Fibroblast of the aortic adventitia (primary cell): ENCODE measurements at places on chromosomes 1 and 21. TPM values are rescaled to one million over a fixed set of nuclear protein-coding genes. Genes with fewer than 3 reads are reported as not detected.

DNA sequence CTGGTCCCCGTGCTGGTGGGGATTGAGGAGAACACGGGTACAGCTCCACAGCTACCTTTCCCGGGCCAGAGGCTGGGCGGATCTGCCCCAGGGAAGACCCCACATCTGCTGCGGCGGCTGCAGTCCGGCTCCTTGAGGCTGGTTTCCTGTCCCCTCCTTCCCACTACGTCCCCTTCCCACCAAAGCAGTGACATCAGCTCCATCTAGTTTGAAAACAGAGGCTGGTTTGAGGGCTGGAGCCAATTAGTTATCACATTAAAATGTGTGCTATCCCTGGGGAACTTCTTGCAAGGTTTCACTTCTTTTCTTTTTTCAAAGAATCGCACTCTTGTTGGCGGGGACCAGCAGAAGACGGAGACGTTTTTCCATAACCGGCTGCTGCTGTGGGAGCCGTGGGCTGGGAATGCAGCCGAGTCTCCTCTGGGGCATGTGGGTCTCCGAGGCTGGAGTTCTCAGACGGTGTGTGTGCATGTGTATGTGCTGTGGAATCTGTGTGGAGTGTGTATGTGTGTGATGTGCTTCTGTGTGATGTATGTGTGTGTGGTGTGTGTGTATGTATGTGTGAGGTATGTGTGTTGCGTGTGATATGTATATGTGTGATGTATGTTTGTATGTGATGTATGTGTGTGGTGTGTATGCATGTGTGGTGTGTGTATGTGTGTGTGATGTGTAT lies 8.9 kb upstream of the PCBP3 start:
- DNase-seq = peak; percentile 35

DNA sequence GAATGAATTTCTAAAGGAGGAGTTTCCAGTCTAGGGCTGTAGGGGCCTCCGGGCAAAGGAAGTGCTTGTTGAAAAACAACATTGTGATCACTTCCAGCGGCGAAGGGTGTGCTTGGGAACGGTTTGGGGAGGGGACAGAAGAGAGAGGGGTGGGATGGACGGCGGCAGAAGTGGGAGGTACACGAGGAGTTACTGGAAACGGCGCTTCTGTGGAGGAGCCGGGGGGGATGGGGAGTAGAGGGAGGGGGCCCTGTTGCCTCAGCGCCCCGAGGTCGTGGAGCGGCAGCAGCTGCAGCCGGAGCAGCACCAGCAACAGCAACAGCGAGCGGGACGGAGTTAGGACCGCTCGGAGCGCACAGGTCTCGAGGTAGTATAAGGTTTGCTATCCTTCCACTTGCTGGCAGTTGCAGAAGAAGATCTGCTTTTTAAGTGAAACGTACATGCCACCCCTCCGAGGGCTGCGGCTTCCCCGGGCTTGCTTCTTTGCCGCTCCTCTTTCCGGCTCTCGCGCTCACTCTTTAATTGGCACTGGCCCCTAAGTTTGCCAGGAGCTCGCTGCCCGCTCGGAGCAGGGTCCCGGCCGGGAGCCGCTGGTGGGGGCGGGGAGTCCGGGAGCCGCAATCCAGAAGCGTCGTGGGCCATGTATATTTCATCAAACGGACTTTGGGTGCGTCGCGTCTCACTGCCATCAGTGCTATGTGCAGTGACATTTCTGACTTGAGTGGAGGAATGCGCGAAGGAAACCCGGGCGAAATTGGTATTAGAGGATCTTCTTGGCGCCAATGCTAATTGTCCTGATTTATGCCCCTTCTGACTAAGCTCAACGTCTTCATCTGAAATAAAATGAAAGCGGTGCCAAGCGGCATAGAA lies 771 bp upstream of the NTNG1 start:
- DNase-seq = peak; percentile 59

SAMSN1 gene
- 0.27 TPM in 1 of 2 replicates, not detected in the other for total RNA-seq

DNA sequence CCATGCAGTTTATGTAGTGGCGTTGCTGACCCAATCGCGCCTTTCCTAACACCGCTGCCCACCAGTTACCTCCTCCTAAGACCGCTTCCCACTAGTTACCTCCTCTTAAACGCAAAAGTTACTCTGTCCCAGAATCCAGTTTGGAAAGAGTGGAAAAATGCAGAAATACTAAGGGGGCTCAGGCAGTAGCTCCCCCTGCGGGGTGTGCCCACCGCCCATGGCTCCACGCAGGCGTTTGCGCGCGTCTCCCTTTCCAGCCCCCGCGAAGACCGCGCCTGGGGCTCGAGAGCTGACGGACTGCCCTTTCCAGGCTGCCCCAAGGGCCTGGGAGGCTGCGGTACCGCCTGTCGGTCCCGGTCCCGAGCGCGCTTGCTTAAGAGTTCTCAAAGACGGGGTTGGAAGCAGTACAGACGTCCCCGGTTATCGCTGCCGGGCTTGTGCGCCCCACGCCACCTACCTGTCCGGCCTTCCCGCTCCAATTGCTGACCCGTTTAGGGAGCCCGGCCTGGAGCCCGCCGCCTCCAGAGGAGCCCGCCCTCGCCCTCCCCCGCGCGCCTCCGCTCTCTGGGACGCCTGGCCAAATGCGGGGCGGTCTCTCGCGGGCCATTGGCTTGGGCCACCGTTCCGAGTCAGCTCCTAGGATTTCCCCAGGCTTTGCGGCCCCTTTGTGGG lies 414.1 kb upstream of the ESRRG start:
- no peak for DNase-seq

DNA sequence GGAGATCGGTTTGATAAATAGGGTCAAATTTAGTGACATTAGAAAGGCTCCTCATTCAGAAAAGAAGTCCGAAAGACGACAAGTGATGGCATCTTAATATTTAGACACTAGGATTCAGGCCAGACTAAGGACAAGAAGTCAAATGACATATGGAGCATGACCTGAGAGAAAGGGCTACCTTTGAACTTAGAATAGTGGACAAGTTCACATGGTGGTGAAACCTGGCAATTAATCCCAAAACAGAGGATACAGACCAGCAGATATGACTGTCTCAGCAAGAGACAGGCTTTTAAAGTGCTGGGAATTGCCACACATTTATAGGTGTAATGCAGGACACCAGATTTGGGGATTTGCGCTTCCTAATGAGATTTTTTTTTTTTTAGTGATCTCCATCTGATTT lies 145.2 kb downstream of the ZP4 start:
- no peak for DNase-seq

DNA sequence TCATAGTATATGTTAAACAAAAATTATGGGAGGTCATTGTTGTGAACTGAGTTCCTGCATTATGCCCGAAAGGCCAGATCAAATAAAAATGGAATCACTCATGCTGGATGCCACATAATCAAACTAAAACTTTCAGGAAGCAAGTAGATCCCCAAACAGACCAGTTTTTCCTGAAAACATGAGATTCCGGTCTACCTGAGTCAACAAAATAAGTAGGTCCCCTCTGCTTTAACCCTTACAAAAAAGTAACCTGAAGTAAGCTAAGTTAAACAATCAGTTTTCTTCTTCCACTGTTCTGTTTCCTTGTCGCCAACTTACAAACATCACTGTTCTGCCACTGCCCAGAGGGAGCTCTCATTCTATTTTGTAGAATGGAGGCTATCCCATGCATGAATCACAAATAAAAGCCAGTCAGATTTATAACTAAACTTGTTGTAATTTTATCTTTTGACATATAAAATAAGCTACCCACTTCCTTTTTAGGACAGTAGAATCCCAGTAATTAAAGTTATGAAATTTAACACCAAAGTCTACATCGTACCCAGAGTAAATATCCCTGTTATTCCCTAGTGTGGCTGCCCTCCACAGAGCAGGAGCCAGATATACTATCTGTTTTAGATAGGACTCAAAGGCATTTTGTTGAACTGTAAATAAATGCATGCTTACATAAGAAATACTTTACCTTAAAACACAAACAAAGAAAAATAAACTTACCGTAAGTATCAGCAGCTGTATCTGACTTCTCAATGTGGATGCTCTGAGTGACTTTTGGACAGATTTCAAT lies 149.4 kb downstream of the TIAM1 start:
- DNase-seq = no peak

DNA sequence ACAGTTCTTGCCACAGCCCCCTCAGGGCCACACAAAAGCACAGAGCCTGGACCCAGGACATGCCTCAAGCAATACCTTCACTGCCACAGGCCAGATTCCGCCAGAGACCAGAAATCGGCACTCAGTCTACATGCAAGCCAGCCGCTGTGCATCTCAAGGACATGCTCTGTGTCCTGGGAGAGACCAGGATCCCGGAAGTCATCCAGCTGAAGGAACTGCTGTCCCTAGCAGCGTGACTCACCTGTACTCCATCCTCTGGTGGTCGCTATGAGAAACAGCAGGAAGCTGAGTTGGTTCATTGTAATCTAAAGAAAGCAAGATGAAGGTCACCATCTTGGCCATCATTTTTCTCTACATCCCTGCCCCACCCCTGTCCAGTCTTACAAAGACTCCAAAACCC lies 401 bp downstream of the ITLN1 start:
- no peak for DNase-seq

MFAP2 gene
- 47.7 and 60.3 TPM in 2 replicates for total RNA-seq

ZBTB8A gene
- 7.1 and 10.8 TPM in 2 replicates for total RNA-seq
